Activated CD8-positive, alpha-beta T cell treated with anti-CD3 and anti-CD28 coated beads, Interleukin-2, amount 10 ng/mL, durations not matched to agents 7 days and 5 days (primary cell): ENCODE measurements at places on chromosomes 6 and 20. TPM values are rescaled to one million over a fixed set of nuclear protein-coding genes. Genes with fewer than 3 reads are reported as not detected.
A peak's percentile ranks its signal among the peaks of the same experiment; 100 is the strongest.

GRCh38 chr20:32189691-32190615, 17.6 kb downstream of the PLAGL2 start:
- DNase-seq = peak; percentile 38

- DNase-seq = peak; percentile 79
Observed at GRCh38 chr6:28943557-28944411, 20.0 kb upstream of the TRIM27 start.

Gene ANGPT4
- not detected for total RNA-seq

GRCh38 chr6:89475101-89475500, 42.1 kb downstream of the ANKRD6 start:
- no peak for DNase-seq

DNA sequence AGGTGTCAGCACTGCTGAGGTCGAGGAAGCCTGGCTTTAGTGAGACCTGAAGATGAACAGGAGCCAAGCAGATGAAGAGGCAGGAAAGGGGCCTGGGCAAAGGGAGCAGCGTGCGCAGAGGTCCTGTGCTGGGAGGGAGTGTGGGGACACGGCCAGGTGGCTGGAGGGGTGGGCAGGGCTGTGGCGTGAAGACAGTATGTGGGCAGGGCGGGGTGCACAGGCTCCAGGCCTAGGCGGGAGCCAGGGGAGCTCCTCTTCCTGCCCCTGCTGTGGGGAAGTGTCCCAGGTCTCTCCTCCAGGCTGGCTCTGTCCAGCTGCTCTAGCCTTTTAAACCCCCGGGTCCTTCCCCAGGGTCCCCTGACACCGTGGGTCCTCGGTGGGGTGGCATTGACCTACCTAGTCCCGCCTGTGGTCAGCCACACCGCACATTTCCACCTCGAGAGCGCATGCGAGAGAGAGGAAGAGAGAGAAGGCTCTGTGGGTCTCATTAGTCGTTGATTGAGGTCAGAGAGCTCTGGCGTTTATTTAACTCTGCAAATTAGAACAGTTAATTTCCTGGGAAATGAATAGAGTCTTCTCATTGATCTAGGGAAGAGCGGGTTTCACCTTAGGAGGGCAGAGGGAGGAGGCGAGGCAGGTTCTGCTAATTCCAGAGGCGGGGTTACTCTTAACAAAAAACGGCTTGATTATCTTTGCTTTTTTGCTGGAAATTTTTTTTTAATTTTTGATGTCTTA, 68.8 kb downstream of the CDH4 start:
- DNase-seq = no peak
